Pericardium fibroblast (primary cell): ENCODE measurements at places on chromosomes 4 and X. TPM values are rescaled to one million over a fixed set of nuclear protein-coding genes. Genes with fewer than 3 reads are reported as not detected.

FDCSP gene
- not detected in 2 replicates for total RNA-seq

CEP135 gene
- 1.9 and 2.2 TPM in 2 replicates for total RNA-seq

HAND2 gene
- total RNA-seq, result 24.9 and 27.2 TPM in 2 replicates

DOCK11 gene
- total RNA-seq, result 49.1 and 94.3 TPM in 2 replicates

PABPC1L2A gene
- total RNA-seq, result not detected in 2 replicates

DDX53 gene
- not detected in 2 replicates for total RNA-seq

ASB5 gene
- total RNA-seq, result 1.8 TPM in 1 of 2 replicates, not detected in the other

RAB9B gene
- total RNA-seq, result 0.23 and 1.1 TPM in 2 replicates

SYTL4 gene
- total RNA-seq, result 3.1 and 5.0 TPM in 2 replicates

LEF1 gene
- total RNA-seq, result 0.93 TPM in 1 of 2 replicates, not detected in the other

STAP1 gene
- not detected in 2 replicates for total RNA-seq

PABPC1L2B gene
- total RNA-seq, result not detected in 2 replicates

RPS6KA3 gene
- 17.3 and 24.6 TPM in 2 replicates for total RNA-seq

FAM47A gene
- not detected in 2 replicates for total RNA-seq

GAGE12C gene
- not detected in 2 replicates for total RNA-seq

GPR50 gene
- not detected in 2 replicates for total RNA-seq

GLRA2 gene
- total RNA-seq, result not detected in 2 replicates

RBM46 gene
- 0.34 TPM in 1 of 2 replicates, not detected in the other for total RNA-seq

TMEM271 gene
- total RNA-seq, result not detected in 2 replicates

CTAG1B gene
- not detected in 2 replicates for total RNA-seq

DYNLT3 gene
- total RNA-seq, result 9.3 and 30.3 TPM in 2 replicates

SLIT2 gene
- total RNA-seq, result 9.3 and 12.0 TPM in 2 replicates

SMIM31 gene
- total RNA-seq, result not detected in 2 replicates

TMSB4X gene
- 2,709 and 3,890 TPM in 2 replicates for total RNA-seq

ZNF182 gene
- total RNA-seq, result 1.8 and 2.2 TPM in 2 replicates

PQBP1 gene
- total RNA-seq, result 46.7 and 60.4 TPM in 2 replicates

SYTL5 gene
- 0.35 TPM in 1 of 2 replicates, not detected in the other for total RNA-seq

SSX1 gene
- not detected in 2 replicates for total RNA-seq

FBXL5 gene
- total RNA-seq, result 51.2 and 51.3 TPM in 2 replicates

MAGED4B gene
- 16.9 and 28.4 TPM in 2 replicates for total RNA-seq

BGN gene
- 135 and 164 TPM in 2 replicates for total RNA-seq

KLHL4 gene
- total RNA-seq, result 2.4 and 7.5 TPM in 2 replicates

ZNF280C gene
- total RNA-seq, result 1.6 and 4.1 TPM in 2 replicates

SSX7 gene
- total RNA-seq, result not detected in 2 replicates

GRIPAP1 gene
- 8.5 and 20.9 TPM in 2 replicates for total RNA-seq

CDS1 gene
- total RNA-seq, result under 0.01 TPM in 1 of 2 replicates, not detected in the other

GRIA2 gene
- 0.12 TPM in 1 of 2 replicates, not detected in the other for total RNA-seq

CXCL1 gene
- 7.8 and 39.3 TPM in 2 replicates for total RNA-seq

ZFP42 gene
- total RNA-seq, result 0.12 and 0.17 TPM in 2 replicates

ABCB7 gene
- 14.8 and 33.6 TPM in 2 replicates for total RNA-seq

SPANXN3 gene
- total RNA-seq, result not detected in 2 replicates

DHRSX gene
- total RNA-seq, result 20.5 and 20.6 TPM in 2 replicates

SLAIN2 gene
- 24.3 and 41.0 TPM in 2 replicates for total RNA-seq

RTL3 gene
- 0.12 and 0.43 TPM in 2 replicates for total RNA-seq

CXCL10 gene
- not detected in 2 replicates for total RNA-seq

CXCL8 gene
- total RNA-seq, result 2.0 and 4.0 TPM in 2 replicates
